WTC11 (cell line): ENCODE measurements at places on chromosomes 1 and 21. TPM values are rescaled to one million over a fixed set of nuclear protein-coding genes. Genes with fewer than 3 reads are reported as not detected.

Gene LRRC7
- total RNA-seq: not detected in 3 replicates

Gene GBP1
- 0.20 to 0.44 TPM in 2 of 3 replicates, not detected in the other for total RNA-seq

Gene TMEM82
- 0.48 to 1.4 TPM (median 0.94 TPM) in 3 replicates for total RNA-seq

Gene PDZK1IP1
- not detected in 3 replicates for total RNA-seq

Gene GRIK1
- 0.09 to 0.11 TPM in 2 of 3 replicates, not detected in the other for total RNA-seq
